ENCODE measurements at places on chromosomes 4 and X.

GRCh38 chr4:105526656-105527055, 25.8 kb upstream of the ARHGEF38 start:
- no peak for DNase-seq

GRCh38 chr4:145066063-145066501, 31.9 kb downstream of the ANAPC10 start:
- no peak for DNase-seq

GRCh38 chr4:118865091-118865708, 23.5 kb upstream of the SYNPO2 start:
- peak; percentile 37 for DNase-seq

DNA sequence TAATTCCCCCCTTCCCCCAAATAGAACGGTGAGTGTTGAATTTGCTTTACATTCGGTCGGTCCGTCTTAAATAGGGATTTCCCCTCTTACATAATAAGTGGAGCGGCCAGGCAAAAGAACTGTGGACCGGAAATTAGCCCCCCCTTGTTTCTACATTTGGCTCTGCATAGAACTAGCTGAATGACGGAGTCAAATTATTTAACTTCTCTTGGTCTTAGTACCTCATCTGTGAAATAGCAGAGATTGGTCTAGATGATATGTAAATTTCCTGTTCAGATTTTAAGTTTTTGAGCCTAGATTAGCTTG, 1.3 kb downstream of the SPATA18 start:
- DNase-seq: peak; percentile 68

All from inflammatory macrophage treated with lipopolysaccharide for 4 hours (primary cell).